ENCODE measurements at places on chromosomes 12 and 14.

- no peak for DNase-seq
Observed at GRCh38 chr14:94405486-94405885, 17.1 kb upstream of the SERPINA1 start.

GRCh38 chr12:27107986-27108385 lies 25.6 kb upstream of the C12orf71 start:
- DNase-seq, result no peak

GRCh38 chr14:74821267-74821915 lies 54.6 kb downstream of the PROX2 start:
- no peak for DNase-seq

DNA sequence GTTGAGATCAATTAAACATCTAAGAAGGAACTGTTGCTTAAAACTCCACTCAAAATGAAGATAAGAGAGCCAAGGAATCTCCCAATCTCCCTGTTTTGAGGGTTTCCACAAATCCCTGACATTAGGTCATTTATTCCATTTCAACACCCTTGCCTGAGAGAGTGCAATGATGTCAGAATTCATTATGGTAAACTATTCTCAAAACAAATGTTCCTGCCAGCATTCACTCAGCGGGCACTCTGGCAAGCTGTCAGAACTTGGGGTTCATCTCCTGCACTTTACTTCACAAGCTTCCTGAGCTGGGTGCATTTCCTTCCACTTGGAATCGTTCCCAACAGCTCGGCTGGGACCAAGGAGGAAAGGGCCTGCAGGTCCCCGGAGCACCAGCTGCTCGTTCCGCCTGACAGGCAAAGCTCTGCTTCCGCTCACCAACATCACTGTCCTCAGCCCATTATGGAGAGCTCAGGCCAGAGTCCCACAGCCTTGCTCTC lies 117.8 kb downstream of the TTC7B start:
- DNase-seq, result no peak
